ENCODE measurements at places on chromosomes 11 and 22. TPM values are rescaled to one million over a fixed set of nuclear protein-coding genes. Genes with fewer than 3 reads are reported as not detected.

- no peak for DNase-seq
Measured at GRCh38 chr11:33158596-33159275, 2.5 kb downstream of the CSTF3 start.

GRCh38 chr11:61671527-61671926 is 8.7 kb upstream of the DAGLA start:
- DNase-seq = no peak

DNA sequence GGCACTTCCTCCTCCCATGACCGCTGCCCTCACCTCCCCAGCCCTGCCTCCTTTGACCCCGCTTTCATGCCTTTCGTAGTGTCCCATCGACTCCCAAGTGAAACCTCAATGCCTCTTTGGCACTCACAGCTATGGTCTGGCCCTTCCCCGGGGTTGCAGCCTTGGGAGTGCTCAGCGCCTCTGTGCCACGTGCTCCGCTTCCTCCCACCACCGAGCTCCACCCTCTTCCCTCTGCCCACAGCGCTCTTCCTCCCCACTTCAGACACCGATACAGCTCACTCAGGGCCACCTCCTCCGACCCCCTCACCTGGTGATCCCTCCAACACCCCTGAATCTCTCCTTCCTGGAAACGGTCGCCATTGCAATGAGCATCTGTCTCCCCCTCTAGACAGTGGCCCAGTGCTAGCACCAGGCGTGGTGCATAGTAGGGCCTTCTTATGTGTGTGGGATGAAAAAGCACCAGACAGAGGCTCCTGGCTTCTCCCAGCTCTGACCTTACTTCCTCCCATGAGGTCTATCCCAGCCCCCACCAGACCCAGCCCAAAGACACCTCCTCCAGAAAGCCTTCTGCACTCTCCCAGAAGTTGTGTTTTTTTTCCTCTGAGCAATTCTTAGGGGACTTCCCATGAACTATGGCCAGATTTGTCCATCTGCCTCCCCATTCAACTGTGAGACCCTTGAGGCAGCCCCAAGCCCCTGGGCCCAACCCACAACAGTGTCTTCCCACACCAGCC is 16.4 kb upstream of the SCGB1A1 start:
- no peak for DNase-seq

GRCh38 chr22:40240160-40240559 is 62.4 kb downstream of the TNRC6B start:
- no peak for DNase-seq

The RIMBP3C gene
- polyA plus RNA-seq = 0.11 TPM

The KCTD14 gene
- polyA plus RNA-seq = 8.9 TPM

Measured in left lung (tissue), 14 donors.